ENCODE measurements at places on chromosomes 5 and 9.

DNA sequence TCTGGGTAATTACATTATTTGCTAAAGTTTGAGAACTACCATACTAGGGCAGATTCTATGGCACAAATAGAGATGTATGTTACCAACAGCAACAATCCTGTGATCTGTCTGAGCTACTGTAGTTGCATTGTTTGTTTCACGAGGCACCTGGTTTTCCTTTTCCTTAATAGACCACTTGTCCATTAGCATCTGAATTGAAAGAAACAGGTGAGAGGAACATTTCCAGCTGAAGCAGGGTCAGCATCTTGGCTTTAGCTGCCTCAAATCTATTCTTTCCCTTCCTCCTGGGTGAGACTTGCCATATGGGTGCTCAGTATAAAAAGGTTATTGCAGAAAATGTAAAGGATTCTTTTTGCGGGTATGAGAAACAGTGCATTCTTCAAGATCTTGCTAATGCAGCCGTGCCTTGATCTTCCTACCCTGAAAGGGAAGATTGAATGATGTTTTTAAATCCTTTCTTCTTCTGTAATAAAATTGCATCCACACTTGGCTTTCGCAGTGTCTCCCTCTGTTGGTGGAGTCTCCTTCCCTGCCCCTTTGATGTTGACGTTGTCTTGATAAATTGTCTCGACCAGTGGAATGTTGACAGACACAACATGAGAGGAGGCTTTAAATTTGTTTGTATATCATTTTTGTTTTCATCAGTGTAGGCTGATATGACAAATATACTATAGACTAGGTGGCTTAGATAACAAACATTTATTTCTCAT lies 118.0 kb upstream of the BRINP1 start:
- DNase-seq = no peak

DNA sequence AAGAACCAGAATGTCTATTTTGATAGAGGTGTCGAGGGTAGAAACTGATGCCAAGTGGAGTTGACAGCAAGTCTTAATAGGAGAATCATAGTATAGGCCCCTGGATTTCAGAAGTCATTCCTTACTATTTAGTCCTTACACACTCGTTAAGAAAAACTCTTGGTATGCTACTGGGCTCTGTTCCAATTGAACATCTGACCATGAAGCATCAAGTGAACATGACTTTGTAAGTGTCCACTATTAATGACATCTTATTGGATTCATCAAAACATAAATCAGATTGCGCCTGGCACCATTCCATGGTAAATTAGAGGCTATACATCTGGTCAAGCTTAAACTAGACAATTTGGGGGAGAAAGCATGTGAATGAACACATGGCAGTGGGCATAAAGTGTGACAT lies 1056.5 kb upstream of the EDIL3 start:
- DNase-seq = no peak

- no peak for DNase-seq
Measured at GRCh38 chr9:18874069-18874468, 158.9 kb downstream of the SAXO1 start.

GRCh38 chr9:20479419-20480155 lies 142.7 kb downstream of the MLLT3 start:
- no peak for DNase-seq

GRCh38 chr5:81310402-81311063 lies 9.1 kb downstream of the ZCCHC9 start:
- no peak for DNase-seq

DNA sequence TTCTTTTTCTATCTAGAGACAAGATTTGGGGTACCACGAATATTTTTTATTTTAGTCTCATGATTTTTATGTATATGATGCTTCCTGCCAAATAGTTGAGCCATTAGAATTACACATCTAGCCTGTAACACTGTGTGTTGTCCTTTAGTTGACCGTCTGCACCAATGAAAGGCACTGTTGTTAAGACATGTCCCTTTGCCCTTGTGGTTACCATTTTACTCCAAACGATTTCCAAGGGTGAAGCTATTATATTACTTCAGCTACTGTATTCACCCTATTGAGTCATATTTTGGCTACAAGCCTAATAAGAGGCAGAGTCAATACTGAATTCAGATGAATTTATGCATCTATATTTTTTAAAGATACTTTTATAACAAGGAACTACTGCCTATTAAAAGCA lies 207.6 kb downstream of the CETN3 start:
- no peak for DNase-seq

- no peak for DNase-seq
Measured at GRCh38 chr9:81031422-81032029, 657.8 kb downstream of the TLE1 start.

DNA sequence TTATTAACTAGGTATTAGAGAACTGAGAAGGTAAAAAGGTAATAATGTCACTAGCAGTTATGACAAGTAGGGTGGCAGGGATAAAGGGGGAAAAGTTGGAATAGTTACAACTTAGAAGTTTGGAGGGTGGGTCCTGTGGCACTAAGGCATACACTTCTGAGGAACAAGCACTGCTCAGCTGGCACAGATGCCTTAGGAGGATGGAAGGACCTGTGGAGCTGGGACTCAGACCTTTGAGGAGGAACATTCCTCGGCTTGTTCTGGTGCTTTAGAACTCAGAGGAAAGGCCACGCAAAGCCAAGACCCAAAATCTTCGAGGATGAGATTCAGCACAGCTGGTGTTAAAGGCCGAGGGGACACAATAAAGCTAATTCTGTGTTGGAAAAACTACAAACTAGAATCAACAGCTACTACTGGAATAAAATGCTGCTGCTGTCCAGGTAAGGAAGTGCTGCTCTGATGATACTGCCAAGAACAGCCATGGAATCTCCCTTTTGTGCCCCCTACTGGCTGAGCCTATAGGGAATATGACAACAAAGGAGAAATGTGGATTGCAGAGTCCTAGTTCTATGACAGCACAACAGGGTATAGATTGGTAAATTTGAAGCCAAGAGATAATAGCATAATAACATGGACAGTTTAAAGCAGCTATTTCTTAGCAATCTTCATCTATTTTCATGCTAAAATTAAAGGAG lies 126.7 kb downstream of the SLC25A46 start:
- no peak for DNase-seq

DNA sequence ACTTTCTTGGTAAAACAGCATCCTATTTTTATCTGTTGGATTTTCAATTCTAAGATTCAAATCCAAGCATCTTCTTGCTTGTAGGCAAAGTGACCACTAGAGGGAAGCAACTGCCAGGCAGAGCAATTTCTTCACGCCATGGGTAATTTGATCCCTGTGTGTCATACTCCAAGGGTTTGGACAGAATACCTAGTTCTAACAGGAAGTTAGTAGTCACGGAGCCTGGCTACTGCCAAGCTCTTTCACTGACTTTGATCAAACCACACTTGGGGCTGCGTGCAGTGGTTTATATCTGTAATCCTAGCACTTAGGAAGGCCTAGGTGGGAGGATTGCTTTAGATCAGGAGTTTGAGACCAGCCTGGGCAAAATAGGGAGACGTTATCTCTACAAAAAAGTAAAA lies 473.6 kb upstream of the TNC start:
- DNase-seq = no peak

DNA sequence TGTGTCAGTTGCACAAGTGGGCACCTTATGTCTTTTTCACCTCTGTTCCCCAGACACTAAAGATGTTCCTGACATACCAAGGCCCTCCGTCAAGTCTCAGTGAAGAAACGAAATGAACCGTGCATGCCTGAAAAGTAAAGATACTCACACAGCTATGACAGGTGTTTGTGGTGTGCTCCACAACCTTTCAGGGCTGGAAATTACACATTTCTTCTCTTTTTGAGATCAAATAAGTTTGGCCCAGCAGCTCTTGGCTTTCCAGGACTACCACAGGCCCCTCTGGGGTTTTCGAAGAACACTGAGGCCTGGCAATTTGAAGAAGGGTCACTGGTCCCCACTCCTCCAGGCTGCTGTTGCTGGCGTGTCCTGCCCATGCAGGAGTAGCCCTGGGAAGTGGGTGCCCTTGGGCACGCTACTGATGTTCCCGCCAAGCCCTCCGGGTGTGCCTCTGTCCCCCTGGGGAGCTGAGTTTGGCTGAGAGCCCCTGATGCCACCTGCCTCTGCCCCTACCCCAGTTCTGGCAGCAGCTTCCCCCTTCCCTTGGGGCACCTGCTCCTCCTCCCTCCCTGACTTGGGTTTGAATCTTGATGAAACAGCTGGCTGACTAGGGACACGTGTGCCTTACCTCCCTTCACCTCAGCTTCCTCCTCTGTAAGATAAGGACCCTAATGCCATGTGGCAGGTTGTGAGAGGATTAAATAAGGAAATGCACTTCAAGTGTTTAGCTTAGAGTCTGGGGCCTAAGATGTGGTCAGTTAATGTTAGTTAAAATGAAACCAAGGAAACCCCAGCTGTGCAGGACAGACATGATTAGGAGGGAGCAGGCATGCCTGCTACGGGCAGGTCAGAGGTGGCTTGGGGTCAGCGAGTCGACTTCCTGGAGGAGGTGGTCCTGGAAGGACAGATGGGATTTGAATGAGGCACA lies 49.1 kb upstream of the GADD45G start:
- no peak for DNase-seq

- DNase-seq = peak; percentile 69
Measured at GRCh38 chr5:177444106-177445051, 2.2 kb upstream of the PRR7 start.

DNA sequence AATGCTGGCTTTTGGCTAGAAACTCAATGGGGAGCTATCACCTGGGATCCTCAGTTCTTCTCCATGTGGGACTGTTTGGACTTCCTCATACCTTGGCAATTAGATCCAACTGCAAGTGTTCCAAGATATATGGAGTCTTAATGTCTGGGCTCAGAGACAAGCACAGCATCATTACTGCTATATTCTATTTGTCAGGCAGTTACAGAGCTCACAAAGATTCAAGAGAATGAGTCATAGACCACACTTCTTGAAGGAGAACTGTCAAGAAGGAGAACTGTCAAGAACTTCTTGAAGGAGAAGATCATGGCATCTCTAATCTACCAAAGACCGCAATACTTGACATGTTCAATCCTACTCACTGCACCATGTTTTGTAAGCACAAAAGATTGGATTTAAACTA lies 106.8 kb upstream of the NREP start:
- DNase-seq = no peak

DNA sequence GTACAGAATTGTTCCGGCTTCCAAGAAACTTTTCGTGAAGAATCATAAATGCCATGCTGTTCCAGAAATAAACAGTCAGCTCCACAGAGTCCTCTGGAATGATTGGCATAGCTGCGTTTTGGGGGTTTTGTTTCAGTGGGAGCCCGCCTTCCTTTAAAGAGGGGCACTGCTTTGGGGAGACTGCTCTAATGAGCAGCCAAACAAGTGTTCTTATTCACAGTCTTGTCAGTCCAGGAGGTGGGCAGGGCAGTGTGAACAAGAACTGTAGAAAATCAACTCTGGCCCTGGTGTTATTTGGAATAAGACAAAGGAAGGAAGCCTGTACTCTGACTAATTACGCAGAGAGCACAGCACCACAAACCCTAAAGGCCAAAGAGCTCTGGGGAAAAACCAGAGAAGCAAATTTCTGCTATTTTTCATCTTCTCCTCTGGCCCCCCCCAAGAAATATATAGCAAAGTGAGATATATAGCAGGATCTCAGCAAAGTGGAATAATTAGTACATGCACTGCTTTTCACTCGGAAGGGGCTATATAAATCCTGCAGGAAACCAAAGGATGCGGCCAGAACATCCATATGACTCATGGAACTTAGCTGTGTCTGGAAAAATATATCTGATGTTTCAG lies 92.9 kb downstream of the GLDC start:
- no peak for DNase-seq

GRCh38 chr5:124492444-124493224 lies 253.8 kb downstream of the ZNF608 start:
- no peak for DNase-seq

DNA sequence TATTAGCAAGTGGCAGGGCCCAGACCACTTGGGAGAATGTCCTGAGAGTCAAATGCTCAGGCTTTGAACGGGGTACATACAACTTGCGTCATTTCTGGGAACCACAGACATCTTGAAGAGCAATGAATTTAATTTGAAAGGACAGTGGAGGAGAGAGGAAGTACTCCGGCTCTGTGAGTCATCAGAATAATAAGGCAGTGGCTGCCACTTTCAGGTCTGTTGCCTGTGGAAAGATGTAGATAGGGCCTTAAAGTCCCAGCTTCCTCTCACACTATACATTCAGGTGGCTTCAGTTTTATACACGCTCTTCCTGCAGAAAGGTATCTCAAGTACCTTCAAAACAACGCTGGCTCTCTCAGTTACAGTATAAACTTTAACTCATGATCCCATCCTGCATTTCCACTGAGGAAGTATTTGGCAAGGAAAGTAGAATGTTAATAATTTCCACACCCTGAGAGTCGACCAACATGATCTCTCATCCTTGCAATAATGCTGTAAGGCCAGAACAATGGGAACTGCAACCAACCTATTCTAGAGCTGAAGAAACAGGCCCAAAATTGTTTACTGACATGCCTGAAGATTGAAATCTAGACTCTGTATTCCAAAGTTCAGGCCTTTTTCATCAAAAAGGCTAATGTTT lies 6.8 kb upstream of the PRUNE2 start:
- DNase-seq = no peak

GRCh38 chr5:6378766-6379103 lies 388 bp upstream of the MED10 start:
- no peak for DNase-seq

DNA sequence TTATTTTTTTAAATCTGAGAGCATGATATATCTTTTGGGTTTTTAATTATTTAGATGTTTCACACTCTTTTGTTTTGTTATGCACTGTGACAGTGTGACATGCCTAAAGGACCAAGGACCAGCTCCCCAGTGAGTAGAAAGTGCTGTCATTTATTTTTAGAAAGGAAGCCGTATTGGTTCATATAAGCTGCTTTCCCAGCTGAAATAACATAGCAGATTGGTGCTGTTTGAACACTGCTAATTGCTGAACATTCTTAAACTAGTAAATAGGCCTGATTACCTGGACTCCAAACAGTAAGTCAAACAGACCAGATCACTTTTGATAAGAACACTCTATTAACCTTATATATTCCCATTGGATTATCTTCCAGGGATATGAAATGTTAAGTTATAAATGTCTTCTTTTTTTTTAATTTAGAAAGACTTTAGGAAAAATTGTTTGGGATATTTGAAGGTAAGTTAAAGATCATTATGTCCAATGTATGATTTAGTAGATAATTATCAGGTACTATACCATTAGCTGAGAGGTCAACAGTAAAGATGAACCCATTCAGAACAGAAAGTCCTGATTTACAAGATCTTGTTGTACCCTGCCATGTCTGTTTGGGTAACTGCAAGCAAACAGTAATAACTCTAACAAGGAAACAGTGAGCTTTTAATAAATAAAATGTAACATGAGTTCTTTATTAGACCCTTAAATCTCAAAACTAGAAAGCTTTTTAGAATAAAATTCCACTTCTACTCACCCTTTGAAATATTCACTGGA lies 27.8 kb upstream of the ELL2 start:
- no peak for DNase-seq

DNA sequence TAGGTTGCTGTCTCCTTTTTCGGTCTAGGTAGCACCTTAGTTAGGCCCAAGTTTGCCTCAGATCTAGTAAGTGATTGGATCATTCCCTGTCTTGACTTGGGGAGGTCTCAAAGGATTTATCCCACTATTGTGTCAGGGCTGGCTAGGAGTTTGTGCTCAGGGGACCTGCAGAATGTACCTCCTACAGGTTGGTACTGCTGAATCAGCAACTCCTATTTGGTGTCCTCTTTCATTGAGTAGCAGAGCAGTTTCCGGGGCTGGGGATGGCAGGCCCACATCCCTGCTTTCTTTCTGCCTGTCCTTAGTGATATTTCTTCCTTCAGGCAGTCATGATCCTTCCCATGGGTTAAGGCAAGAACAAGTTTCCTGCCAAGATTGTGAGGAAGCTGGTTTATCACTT lies 192.9 kb upstream of the CCNH start:
- no peak for DNase-seq

GRCh38 chr5:83015676-83016075 lies 61.5 kb downstream of the TMEM167A start:
- no peak for DNase-seq

Measured in activated CD8-positive, alpha-beta memory T cell treated with anti-CD3 and anti-CD28 coated beads, Interleukin-2, amount 50 U/mL, for 48 hours (primary cell).